Fibroblast of villous mesenchyme (primary cell): ENCODE measurements at places on chromosomes 12 and 14.

DNA sequence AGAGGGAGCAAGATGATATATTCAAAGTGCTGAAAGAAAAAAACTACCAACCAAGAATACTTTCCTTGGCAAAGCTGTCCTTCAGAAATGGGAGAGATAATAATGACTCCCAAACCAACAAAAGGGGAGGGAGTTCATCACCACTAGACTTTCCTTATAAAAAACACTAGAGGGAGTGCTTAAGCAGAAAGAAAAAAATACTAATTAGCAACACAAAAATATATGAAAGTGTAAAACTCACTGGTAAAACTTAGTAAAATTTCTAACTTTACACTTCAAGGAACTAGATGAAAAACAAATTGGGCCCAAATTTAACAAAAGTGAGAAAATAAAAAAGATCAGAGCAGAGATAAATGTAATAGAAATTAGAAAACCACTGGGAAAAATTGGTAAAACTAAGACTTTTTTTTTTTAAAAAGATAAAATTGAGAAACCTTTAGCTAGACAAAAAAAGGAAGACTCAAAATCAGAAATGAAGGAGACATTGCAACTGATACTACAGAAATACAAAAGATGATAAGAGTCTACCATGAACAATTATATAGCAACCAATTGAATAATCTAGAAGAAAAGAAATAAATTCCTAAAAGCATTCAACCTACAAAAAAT is 60.4 kb upstream of the FAR2 start:
- DNase-seq, result peak; percentile 26

DNA sequence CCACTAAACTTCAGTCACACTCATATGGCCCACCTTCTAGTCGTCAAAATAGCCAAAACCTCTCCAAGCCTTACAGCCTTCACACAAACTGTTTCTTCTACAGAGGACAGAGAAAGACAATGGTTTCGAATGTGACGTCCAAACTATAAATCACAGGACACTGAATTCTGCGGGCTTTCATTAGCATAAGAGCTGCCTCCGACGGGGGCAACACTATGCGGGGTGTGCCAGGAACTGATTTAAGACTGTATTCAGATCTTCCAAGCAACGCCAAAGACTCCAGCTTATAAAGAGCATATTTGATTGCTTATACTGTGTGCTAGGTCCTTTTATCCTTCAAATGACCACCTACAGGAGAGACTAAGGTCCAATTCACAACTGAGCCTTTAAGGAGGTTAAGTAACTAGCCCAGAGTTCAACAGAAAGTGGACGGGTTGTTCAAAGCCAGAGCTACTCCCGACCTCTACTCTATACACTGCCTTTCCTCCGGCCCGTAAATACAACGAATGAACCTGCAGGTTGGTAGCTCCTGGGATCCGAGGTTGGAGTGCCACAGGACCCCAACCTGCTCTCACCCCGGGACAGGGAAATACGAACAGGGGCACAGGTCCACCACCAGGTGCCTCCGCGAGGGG is 575 bp downstream of the L2HGDH start:
- DNase-seq, result peak; percentile 10

GRCh38 chr14:103398427-103399195 is 13.4 kb downstream of the MARK3 start:
- DNase-seq, result peak; percentile 79

GRCh38 chr12:110686294-110686903 is 2.5 kb downstream of the HVCN1 start:
- no peak for DNase-seq

DNA sequence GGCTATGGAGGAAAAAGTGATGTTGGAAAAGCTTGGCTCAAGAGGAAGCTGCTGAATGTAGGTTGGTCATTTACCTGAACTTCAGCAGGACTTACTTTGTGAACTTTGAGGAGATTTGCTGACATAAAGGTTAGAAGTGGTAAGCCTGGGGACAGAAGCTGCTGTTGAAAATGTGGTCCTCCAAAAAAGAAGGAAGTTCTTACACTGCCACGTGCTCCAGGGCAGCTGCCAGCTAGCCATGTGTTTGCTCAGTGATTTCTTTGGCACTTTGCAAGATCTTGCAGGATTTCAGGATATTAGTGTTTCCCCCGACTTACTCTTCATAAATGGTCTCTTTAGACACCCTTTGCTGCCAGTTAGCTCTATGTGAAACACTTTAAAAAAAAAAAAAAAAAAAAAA is 14.8 kb upstream of the DYRK2 start:
- no peak for DNase-seq

DNA sequence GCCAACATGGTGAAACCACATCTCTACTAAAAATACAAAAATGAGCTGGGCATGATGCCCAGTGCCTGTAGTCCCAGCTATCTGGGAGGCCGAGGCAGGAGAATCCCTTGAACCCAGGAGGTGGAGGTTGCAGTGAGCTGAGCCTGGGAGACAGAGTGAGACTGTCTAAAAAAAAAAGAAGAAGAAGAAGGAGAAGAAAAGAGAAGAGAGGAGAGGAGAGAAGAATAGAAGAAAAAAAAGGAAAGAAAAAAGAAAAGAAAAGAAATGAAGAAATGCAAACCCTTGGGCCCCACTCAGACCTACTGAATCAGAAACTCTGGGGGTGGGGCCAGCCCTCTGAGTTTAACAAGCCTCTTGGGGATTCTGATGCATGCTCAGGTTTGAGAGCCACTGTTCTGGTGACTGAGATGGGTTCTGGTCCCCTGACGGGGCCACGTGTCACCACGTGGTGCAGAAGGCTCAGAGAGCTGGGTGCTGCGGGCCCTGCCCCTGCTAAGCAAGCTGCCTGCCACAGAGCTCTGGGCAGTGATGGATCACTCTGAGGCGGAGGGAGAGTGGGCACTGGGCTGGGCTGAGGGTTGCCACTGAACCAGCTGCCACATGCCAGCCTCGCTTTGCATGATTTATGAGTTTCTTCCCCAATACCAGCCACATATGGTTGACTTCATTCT is 37.5 kb downstream of the ERH start:
- no peak for DNase-seq

DNA sequence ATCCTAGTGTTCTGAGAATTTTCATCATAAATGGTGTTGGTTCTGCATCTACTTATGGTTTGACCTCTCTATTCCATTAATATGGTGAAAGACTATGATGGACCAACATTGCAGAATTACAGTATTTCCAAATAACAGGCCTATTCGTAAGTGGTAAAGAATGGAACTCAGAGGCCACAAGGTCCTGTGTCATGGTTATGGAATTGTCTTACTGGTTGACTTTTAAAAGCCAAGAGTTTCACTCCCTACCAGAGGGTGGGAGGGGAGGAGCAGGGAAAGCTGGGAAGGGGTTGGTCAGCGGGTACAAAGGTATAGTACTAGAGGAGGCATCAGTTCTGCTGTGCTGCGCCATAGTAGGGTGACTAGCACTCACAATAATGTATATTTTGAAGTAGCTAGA is 153.4 kb downstream of the TMEM132D start:
- no peak for DNase-seq

GRCh38 chr14:68842298-68842697 is 49.4 kb upstream of the ZFP36L1 start:
- DNase-seq, result no peak

DNA sequence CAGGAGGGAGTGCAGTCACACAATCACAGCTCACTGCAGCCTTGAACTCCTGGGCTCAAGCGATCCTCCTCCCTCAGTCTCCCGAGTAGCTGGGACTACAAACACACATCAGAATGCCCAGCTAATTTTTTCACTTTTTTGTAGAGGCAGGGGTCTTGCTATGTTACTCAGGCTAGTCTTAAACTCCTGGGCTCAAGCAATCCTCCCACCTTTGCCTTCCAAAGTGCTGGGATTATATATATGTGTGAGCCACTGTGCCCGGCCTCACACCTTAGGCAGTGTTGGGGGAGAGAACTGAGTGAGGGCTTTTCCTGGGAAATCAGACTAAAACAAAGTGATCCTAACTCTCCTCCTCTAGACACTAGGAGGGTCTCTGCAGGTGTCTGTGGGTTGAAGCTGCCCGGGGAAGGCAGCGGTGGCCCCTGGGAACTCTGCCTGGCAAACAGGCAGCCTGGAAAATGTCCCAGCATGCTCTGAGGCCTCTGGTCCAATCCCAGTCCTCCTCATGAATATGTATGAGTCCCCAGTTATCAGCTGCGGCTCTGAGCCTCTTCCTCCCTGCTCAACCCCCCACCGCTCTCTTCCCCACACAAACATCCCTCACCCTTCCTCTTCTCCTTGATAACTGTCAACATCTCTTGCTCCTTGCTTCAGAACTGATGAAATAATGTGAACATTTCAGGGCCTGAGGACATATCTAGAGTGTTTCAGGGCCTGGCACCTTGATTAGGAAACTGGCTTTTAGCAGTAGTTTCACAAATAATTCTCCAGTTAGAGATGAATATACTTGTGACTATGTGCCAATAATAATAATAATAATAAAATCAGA is 7.9 kb upstream of the NAA25 start:
- DNase-seq, result peak; percentile 70

- no peak for DNase-seq
Measured at GRCh38 chr14:74261288-74261687, 22.0 kb downstream of the VSX2 start.
